Central memory CD4-positive, alpha-beta T cell (primary cell): ENCODE measurements at places on chromosomes 7 and 10.

GRCh38 chr10:10475812-10476211 is 541.9 kb upstream of the CELF2 start:
- DNase-seq, result no peak

DNA sequence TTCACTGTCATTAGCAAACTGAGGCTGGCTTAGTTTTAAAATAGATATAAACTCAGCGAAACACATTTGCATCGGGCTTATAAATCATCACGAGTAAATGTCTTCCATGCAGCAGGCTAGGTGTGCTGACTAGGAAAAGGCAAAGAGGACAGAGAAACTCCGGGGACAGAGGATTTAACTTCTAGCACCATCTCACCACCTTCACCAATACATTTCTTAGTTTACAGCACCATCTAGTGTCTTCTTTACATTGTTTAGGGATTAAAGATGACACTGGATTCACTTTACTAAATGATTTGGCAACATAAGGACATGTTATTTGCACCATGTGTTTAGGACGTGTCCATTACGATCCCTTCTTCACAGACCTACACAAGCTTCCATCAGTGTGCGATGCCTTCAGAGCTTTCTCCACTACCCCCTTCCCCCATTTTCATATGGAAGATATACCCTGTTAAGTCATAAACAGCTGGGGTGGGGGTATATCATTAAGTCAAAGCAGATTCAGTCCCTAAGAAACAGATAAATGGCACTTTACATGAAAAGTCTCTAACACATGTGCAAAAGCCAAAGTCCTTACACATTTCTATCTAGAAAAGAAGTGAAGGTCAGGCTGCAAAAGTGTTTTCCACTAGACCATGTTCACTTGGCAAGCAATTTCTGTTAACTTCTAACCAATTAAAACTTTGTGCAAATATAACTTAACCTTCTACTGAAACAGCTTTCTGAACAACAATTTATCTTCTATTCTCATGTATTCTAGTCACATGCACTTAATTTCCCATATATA is 103.3 kb downstream of the GRB10 start:
- DNase-seq, result peak; percentile 44

GRCh38 chr7:68691261-68692216 is 906.7 kb upstream of the AUTS2 start:
- DNase-seq, result no peak

- DNase-seq, result no peak
These were observed 128.4 kb upstream of the BTBD16 start for GRCh38 chr10:122142641-122143237.

DNA sequence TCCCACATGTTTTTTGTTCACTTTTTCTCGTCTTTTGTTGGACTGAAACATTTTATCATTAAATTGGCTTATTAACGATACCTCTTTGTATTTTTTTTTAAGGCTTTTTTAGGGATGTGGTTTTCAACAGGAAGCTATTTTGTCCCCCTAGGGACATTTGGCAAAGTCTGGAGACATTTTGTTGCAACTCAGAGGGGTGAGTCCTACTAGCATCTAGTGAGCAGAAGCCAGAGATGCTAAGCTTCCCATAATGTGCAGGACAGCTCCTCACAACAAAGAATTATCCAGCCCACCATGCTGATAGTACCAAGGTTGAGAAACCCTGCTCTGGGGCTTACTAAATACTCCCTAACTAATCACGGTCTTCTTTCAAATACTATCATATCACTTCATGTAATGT is 63.2 kb downstream of the ATE1 start:
- no peak for DNase-seq

DNA sequence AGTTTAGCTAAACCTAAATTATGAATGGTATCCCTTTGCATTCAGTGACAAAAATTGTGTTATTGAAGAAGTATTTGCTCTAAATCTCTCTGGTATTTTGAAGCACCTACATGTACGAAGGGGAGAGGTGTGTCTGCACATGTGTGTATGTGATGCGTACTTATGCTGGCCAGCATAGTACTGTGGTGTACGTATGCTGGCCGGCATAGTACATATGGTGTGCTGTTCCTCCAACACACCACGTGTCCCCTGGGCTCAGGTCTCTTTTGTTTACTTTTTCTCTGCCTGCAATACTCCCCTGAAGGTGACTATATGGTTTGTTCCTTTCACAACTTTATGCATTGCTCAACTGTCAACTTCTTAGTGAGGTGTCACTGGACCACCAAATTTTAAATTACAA is 360.3 kb downstream of the CRPPA start:
- DNase-seq, result no peak

DNA sequence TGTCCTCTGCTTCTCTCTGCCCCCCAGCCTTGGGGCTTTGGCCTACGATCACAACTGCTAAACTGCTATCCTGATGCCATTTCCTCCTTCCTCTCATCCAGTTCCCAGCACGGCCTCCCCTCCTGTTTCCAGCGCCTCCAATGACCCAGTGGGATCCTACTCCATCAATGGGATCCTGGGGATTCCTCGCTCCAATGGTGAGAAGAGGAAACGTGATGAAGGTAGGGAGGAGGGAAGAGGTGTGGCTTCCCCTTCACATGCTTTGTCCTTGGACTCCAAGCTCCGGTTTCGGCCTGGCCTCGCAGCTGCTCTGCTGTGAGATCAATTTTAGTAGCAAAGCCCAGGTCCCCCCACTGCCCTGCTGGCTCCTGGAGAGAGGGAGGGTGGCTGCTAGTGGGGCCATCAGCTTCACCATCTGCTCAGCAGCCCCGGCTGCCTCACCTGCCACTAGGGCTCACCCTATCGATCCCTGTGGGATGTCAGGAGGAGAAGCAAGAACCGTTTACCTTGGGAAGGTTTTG is 35.8 kb downstream of the PAX2 start:
- no peak for DNase-seq

DNA sequence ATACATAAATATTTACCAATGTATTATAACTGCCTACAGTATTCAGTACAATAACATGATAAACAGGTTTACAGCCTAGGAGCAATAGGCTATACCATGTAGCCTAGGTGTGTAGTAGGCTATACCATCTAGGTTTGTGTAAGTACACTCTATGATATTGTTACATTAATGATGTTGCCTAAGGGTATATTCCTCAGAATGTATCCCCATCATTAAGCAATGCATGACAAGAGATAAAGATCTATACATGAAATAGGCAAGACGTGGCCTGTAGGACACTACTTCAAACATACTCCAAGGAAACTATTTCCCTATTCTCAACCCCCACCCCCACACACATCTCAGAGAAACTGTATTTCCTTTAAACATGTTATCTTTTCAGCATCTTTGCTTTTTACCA is 15.3 kb upstream of the ADAM22 start:
- no peak for DNase-seq

DNA sequence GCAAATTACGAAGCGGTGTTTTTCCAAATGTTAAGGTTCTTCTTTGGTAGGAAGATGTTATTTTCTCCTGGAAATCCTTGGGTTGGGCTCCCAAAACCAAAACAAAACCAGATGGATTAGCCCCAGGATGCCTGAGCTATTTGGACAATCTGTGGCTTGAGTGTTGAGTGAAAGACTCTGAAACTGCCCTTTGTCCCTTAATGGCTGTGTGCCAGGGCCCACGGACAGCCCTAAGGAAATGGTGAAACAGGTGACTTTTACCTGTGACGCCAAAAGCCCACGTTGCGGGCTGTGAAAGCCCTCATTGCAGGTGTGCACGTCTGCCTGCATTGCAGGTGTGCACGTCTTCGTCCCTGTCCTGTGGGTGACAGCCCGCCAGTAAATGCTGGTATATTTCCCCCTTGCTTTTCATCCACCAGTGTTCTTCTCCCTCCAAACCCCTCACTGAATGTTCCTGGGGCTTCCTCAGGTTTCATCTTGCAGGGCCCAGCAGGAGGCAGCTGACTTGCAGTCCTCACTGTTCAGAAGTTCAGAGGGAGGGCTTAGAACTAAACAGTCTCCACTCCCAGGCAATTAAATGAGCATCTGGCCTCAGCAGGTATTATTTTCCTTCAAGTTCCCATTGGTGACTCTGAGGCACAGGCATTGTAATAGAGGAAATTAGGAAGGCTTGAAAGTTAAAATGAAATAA is 10.7 kb downstream of the PFKP start:
- no peak for DNase-seq

GRCh38 chr10:43124094-43124521 is 14.1 kb upstream of the CSGALNACT2 start:
- no peak for DNase-seq

DNA sequence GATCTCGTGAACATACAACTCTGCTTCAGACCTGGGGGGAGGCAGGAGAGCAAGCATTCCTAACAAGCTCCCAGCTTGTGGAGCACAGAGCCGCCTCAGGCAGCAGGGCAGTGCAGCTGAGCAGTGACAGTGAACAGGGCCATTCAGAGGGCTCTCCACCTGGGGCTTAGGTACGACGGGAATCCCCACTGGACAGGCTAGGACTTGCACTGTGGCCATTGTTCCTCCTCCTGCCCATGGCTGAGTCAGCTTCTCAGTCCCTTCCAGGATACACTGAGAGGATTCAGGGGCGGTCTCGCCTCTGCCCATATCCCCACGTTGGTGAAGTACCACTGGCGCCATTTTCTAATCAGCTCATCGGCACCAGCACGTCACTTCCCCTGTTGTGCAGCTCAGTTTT is 71.1 kb downstream of the FIGNL1 start:
- no peak for DNase-seq

DNA sequence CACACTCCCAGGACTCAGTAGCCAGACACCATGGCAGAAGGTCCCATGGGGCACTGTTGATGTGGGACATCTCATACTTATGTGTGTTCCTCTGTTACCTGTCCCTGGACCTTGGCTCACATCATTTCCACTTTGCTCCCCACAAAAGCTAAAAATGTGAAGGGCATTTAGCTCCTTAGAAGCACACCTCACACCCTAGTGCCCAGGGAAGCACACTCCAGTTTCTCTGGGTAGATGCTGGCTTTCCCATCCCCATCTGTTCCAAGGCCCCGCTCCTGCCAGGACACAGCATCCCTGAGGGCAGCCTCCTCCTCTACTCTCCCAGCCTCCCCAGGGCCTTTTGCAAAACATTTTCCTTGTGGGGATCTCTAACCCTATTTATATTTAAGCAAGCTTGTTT is 572.4 kb upstream of the MGMT start:
- no peak for DNase-seq

GRCh38 chr7:95628831-95629439 is 32.6 kb upstream of the PDK4 start:
- DNase-seq, result no peak

GRCh38 chr10:34116681-34117271 is 698.3 kb downstream of the PARD3 start:
- no peak for DNase-seq

GRCh38 chr7:154886591-154886990 is 116.3 kb downstream of the PAXIP1 start:
- no peak for DNase-seq

DNA sequence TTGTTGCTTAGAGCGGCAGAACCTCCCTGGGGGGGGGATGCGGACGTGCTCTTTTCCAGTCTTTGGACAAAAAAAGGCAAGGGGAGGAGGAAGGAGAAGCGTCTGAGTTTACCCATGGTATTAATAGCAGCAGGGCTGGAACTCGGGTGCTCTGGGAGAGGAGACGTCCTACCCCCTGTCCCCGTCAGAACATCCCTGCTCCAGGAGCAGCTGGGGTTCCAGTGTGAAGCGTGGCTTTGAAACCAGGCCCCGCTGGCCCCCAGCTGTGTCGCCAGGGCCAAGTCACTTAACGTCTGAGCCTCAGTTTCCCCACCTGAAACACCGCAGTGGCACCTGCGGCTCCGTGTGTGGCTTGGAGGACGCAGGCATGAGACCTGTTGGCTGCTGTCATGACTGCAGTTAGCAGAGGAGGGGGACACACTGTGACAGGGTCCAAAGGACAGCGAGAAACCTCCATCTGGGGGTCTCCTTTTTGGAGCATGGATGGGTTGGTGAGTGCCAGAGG is 1.4 kb downstream of the AMZ1 start:
- DNase-seq, result no peak

DNA sequence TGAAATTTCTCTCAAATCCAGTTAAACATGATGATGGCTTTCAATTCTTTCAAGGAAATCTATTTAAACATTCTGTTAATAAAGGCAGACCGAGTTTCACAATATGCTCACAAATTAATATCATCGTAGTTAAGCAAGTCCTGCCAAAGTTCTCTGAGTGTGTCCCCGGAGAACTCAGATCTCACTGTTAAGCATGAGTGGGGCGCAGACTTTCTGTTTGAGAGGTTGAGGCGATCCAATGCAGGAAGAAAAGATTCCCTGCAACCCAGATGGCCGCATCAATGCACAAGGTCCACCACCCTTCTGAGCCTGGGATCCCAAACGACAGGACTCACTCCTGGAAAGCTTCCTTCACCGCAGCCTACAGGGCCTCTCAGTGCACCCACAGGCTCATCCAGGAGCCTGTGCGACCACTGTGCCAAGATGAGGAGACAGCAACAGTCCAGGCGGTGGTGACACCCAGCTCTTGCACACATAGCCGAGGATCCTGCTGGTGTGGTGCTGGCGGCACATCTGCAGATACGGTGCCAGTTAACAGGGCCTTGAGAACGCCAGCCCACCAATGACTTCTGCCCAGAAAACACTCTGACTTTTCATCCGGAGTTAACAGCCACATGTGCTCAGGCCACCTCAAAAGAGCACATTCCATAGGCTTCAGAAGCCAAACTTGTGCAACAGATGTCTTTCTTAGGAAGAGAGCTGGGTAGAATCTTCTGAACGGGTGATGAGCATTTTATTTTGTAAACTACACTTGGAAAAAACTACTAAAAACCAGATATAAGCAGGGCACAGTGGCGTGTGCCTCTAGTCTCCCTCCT is 102.1 kb downstream of the ZRANB1 start:
- DNase-seq, result no peak

DNA sequence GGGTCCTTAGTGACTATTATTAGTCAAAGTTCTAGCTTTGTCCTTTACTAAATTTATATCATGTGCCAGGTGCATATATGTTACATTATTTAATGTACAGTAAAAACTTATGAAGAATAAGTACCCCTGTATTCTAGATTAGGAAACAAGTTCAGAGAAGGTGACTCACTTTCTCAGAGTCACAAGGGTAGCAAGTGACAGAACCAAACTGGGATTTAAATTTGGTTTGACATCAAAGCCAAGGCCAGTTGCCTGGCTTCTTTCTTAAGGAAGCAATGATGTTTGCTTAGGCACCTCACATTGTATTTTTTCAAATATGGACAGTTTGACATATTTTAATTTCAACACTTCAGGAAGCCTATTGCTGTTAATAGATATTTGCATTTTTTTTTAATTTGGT is 2.5 kb downstream of the LSM8 start:
- no peak for DNase-seq

GRCh38 chr10:86665218-86665607 is 3.1 kb upstream of the LDB3 start:
- no peak for DNase-seq

DNA sequence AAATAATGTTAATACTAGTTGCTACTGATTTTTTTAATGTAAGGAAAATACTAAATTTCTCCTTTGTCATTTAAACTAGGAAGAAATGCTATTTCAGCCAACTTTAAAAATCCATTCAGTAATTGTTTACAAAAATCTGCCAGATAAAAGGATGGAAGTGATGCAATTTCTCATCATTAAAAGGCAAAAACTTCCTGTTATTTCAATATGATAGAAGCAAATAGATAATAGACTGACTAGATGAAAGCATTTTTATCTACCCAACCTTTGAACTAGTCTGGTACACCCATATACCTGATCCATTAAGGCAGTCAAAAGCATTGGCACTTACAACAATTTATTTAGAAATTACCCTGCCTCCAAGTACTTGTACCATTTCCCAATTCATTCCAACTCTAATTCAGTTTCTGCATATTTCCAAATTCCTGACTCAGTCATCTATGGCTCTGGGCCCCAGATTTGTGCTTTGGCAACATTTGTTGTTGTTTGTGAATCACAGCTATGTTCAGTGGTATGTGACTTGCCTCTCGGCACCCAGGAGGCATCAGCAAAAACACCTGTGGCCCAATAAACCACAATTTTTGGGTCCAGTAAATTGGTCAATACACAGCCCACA is 482.6 kb upstream of the SEMA3A start:
- DNase-seq, result no peak
